ENCODE measurements at places on chromosomes 7 and 10. TPM values are rescaled to one million over a fixed set of nuclear protein-coding genes. Genes with fewer than 3 reads are reported as not detected.

COBL gene
- total RNA-seq: not detected

SLC25A40 gene
- 42.1 TPM for total RNA-seq

FAM25A gene
- not detected for total RNA-seq

ADAP1 gene
- 30.8 TPM for total RNA-seq

ELFN1 gene
- not detected for total RNA-seq

GBX1 gene
- total RNA-seq: not detected

HELLS gene
- total RNA-seq: 157 TPM

HACD1 gene
- 6.6 TPM for total RNA-seq

SLC26A3 gene
- total RNA-seq: not detected

HYAL4 gene
- total RNA-seq: not detected

BEND7 gene
- not detected for total RNA-seq

DLX6 gene
- not detected for total RNA-seq

HOXA5 gene
- total RNA-seq: not detected

PDK4 gene
- not detected for total RNA-seq

HOGA1 gene
- not detected for total RNA-seq

DNA sequence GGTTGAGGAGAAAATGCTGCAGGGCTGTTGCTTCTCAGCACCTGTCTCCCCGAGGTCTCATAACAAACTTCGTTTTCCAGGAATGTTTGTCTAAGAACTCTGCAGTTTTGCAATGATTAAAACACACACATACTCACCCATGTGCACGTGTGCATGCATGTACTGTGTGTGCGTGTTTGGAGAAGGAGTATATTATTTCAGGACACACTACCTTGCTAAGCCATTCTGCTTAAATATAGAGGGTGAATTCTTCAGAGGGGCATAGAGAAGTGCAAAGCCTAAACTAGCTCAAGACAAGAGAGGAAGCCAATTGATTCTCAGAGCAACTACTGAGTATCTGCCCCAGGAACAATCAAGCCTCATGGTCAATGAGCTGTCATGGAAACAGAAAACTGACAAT, 298.4 kb upstream of the MGMT start:
- DNase-seq: no peak

GRCh38 chr10:6065835-6066234, 3.7 kb upstream of the IL2RA start:
- DNase-seq: peak; percentile 53

DNA sequence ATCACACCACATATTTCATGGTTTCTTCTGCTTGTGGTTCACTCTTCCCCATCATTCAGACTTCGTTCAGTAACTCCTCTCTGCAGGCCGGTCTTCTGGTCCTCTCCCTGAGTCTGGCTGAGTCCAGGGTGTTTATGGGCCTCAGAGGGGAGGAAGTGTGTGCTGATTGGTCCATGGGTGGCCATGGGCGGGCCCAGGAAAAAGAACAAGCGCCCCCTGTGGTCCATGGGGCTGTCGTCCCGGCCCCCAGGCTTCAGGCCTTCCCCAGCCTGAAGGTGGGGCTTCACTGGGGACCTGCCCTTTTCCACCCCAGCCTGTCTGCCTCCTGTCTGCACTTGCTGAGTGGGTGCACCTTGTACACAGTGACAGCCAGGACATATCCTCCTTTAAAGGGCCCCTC, 123.7 kb downstream of the VIPR2 start:
- no peak for DNase-seq

GRCh38 chr10:130751106-130751840, 560.2 kb downstream of the TCERG1L start:
- DNase-seq: no peak

DNA sequence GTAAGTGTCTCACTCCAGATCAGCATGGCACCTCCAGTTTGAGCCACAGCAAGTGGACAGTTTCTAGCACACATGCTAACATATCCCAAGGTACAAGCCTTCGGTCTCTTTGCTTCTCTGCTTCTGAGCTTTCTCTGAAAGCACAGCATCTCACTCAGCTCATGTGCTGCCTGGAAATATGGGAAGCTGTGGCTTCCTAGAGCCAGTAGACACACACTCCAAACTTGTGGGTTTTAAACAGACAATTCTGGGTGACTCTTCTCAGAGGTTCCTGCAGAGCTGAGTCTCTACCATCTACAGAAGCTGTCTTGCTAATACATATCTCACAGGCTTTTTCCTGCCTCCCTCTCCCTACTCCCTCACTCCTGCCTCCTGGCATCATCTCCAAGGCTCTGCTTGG, 23.9 kb upstream of the TMEM273 start:
- DNase-seq: no peak

- no peak for DNase-seq
Observed at GRCh38 chr10:75703191-75703854, 271.9 kb downstream of the LRMDA start.

DNA sequence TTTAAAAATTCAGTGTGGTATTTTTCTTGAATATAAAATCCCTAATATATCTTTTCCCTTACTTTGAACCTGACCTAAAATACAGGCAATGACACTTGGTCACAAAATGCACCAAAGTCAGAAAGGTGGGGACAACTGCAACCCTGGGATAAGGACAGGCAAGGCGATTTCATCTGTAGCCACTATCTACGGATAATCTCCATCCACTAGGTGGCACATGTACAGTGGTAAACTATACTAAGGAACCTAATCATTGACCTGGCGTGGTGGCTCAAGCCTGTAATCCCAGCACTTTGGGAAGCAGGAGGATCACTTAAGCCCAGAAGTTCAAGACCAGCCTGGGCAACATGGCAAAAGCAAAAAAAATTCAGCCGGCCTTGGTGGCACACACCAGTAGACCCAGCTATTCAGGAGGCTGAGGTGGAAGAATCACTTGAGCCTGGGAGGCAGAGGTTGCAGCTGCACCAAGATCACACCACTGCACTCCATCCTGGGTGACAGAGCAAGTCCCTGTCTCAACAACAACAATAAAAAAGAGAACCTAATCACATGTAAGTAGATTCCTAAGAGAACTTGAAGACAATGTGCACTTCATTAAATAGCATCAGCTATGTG, 98.9 kb downstream of the KMT2C start:
- DNase-seq: peak; percentile 44

DNA sequence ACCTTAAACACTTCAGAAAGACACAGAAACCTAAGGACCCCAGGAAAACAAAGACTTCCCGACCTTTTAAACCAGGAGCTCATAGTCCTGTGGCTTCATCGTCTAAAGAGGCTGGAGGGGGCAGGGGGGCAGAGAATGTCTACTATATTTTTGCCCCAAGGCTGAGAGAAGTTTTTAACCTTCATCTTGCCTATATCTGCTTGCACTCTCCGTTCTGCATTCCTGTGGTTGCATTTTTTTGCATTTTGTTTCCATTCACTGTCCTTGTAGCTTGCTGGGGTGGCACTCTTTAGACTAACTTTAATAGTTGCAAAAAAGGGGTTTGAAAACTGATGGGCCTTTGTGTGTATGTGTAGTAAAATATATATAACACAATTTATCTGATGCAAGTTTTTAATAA, 23.7 kb downstream of the PRKAR2B start:
- no peak for DNase-seq

GRCh38 chr7:297611-298374, 7.8 kb downstream of the FOXL3 start:
- DNase-seq: no peak

DNA sequence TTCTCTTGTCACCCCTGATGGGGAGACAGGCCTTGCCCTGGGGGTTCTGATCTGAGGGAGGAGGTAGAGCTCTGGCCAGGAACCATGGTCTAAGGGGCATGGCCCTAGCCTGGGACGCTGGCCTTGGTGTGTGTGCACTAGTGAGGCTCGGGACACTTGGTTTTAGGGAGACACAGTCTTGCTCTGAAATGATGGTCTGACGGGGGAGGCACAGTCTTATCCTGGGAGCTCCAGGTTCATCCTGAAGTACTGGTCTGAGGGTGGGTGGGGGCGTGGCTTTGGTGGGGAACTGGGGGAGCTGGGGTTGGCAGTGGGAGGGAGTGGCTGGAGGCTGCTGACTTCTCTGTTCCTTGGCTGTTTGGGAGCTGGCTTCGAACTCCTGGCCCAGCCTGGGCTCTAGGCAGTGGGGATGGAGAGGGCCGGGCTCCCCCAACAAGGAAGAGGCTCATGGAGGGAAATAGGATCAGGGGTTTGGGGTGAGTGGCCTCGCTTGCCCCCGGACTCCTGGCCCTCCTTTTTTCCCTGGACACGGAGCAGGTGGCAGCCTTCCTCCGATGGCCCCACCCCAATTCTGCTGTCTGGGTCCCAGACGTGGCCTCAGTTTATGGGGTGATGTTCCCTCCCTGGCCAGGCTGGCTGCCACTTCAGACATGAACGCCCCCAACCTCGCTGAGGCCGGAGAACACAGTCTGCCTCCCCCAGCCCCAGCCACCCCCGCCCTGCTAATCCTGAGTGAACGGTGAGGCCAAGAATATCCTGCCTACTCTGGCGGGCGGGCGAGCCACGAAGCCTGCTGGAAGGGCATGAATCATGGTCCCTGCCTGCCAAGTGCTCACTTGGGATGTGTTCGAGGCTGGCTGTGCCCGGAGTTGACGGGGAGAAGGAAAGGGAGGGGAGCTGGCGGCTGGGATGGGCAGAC, 43.5 kb downstream of the TMEM270 start:
- no peak for DNase-seq

GRCh38 chr7:158559356-158559755, 28.3 kb downstream of the PTPRN2 start:
- DNase-seq: no peak

GRCh38 chr7:150398108-150398964, 19.2 kb downstream of the ZNF775 start:
- no peak for DNase-seq

- DNase-seq: no peak
Observed at GRCh38 chr7:139490130-139490529, 6.7 kb upstream of the KLRG2 start.

DNA sequence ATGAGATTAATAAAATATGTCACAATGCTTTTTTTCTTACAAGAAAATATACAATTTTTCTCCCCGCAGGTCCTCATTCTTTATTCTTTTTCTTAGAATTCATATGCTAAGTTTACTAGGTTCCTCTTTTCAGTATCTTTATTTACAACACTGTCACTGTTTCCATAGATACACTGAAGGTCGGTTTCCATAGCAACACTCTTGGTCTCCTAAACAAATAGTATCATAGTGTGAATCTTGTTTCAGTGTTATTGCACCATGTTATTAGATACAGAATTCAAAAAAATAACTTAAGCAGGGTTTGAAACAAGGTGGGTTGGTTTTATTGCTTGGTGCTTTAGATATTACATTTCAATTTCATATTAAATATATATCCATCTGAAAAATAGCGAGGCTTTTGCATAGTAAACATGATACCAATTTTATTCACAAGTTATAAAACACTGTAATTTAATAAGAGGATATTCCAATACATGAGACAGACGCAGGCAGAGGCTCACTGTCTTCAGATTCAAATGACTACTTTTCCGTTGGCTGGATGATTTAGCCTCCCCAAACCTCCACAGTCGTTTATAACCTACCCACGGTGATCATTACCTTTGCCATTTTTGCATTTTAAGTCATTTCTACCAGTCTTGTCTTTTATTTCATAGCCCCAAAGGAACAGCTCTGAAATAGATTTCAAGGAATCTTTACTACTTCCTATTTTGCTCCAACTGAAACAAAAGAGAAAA, 88.9 kb upstream of the KLF6 start:
- no peak for DNase-seq

DNA sequence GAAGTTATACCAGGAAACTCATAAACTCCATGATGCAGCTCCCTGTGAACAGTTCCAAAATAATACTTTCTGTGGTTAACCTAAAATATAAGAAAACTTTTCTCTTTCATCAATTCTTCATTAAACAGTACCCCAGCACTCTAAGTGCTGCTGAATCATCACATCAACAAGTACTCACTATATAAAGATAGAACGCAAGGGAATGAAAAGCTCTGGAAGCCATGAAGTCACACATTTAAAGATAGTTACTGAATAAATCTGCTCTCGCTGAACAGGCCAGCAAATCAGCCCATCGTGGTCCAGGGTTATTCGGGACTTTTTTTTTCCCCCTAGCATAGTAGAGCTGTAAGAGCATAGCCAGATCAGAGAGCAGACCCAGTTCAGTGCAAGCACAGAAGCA, 254.3 kb downstream of the IPMK start:
- no peak for DNase-seq

DNA sequence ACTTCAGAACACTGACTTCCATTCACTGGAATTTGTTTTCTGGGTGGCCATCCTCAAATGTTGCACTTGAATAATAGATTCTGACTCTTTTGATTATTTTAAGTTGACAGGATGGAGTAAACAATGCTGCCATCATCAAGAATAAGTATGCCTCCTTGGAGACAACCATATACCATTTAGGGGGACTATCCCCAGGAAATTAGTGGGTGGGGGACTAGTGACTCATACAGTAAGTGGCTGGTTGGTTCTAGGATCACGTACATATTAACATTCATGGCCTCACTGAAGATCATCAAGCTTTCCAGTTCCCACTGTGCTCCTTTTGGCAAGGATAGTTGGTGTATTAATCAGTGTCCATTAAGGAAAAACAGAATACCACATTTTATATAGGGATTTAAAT, 615.2 kb downstream of the CCSER2 start:
- DNase-seq: no peak

DNA sequence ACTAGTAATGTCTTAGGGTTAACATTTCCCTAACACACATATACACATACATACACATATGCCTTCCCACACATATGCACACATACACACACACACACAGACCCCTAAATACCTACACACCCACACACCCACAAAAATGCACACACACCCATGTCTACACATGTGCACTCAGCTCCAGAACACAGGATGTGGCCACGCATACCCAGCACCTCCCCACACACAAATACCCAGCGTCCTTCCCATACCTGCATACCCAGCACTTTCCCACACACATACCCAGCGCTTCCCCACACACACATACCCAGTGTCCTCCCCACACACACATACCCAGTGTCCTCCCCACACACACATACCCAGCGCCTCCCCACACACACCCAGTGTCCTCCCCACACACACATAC, 534.9 kb downstream of the DNAJB6 start:
- no peak for DNase-seq

- DNase-seq: no peak
Observed at GRCh38 chr10:98338318-98338717, 70.3 kb upstream of the LOXL4 start.

- DNase-seq: peak; percentile 80
Observed at GRCh38 chr10:14185316-14186045, 145.2 kb downstream of the FRMD4A start.

- no peak for DNase-seq
Observed at GRCh38 chr10:6518791-6519429, 61.2 kb downstream of the PRKCQ start.

DNA sequence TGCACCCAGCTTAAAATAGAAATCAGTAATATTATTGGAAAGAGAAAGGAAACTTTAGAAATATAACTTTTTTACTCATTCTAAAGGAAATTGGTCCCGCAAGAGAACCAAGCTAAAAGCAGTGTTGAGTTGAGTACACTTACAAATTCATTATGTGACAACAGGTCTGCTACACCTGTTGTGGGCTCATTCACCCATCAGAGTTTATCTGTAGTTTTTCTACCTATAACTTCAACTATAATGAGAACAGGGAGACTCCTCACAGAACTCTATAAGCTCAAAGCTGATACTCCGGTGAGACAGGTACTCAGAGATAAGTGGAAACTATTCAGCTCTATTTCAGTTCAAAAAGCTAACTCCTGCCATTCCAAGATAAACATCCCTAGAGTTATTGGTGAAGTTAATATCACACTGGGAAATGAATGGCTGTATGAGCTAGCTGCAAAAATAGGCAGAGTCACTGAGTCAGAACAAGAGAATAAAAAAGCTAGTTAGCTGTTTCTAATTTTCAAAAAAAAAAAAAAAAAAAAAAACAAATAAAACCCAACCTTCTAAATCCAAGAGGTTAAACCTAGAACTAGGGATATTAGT, 121.3 kb downstream of the PPP1R3A start:
- no peak for DNase-seq

Data from activated CD8-positive, alpha-beta memory T cell treated with anti-CD3 and anti-CD28 coated beads, Interleukin-2, amount 10 ng/mL, durations not matched to agents 7 days and 5 days (primary cell).